Lower leg skin (tissue), 4 donors: ENCODE measurements at places on chromosomes 12 and 14.

- DNase-seq: no peak
These were observed 591.3 kb downstream of the LRFN5 start for GRCh38 chr14:42198010-42198409.

- DNase-seq: no peak
These were observed 406.6 kb upstream of the SYT1 start for GRCh38 chr12:78457938-78458337.

GRCh38 chr12:102806110-102806509 lies 110.9 kb downstream of the PAH start:
- DNase-seq: no peak

GRCh38 chr12:2149091-2149490 lies 96.3 kb downstream of the CACNA1C start:
- DNase-seq: no peak

DNA sequence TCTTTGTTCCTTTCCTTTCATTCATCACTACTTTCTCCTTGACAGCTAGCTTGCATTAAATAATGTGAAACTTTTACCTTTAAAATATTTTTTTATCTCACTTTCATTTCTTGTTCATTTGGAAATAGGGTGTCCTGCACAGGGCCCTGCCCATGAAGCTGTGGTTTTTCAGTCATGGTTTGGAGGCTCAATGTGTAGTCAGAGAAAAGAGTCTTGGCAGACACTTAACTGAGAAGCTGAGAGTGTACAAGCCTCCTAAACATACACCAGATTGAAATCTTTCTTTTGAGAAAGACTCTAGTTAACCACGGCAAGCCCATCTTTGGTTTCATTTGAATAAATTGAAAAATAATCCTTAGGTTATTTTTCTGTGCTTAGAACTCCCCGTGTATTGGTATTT lies 74.2 kb downstream of the KICS2 start:
- no peak for DNase-seq

- no peak for DNase-seq
These were observed 46.0 kb downstream of the MYO1H start for GRCh38 chr12:109393437-109394345.

- no peak for DNase-seq
These were observed 9.0 kb downstream of the PHETA1 start for GRCh38 chr12:111359914-111360276.

DNA sequence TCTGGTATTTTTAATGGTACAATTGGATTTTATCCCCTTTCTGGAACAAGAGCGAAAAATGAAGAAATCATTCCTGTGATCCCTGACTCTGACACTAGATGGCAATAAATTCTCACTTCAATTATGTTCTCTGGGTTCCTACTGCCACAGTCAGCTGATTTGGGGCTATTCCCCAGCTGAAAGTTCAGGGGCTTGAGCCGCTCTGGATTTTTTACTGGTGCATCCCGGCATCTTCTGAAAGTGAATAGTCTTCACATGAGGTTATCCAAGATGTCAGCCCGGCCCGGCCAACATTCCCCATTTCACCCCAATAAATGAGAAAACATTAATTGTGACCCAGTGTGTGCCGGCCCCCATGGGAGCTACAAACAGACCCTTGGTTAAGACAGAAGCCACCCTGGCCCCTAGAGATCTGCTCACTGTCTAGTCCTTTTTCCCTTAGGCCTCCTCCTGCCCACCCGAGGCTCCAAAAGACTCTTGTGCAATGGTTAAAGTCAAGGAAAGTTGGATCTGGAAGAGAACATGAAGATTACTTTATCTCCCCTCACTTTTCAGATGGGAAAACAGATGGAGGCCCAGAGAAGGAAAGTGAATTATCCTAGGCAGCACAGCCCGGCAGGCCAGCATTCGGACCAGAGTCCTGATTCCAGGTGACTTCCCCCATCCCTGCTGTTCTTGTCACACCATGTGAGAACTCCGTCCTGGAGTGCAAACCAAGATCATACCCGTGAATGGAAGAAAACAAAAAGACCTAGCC lies 20.8 kb downstream of the CKAP4 start:
- DNase-seq: no peak

DNA sequence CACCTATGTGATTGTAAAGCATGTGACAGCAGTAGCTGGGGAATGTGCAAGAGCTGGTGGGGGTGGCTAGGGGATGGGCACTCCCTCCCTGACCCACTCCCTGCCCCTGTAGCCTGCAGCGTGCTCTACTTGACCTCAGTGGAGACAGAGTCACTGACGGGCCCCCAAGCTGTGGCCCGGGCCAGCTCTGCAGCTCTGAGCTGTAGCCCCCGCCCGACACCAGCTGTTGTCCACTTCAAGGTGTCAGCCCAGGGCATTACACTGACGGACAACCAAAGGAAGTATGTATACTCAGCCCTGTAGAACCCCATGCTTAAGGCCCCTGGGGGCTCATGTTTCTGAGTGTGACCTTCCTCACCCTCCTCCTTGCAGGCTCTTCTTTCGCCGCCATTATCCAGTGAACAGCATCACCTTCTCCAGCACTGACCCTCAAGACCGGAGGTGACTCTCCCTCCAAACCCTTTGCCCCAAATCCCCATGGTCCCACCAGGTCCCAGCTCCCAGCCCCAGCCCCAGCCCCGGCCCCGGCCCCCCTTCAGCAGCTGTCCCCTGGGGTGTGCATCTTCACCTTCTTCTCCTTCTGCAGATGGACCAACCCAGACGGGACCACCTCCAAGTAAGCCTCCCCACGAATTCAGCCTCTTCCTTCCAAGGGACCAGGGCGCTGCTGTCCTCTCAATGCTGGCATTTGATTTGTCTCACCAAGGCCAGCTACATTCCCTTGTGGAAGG lies 13.3 kb downstream of the TNS2 start:
- DNase-seq: peak; percentile 72

GRCh38 chr12:7834701-7835100 lies 38.0 kb downstream of the SLC2A14 start:
- DNase-seq: no peak

GRCh38 chr12:114733919-114734318 lies 49.9 kb upstream of the TBX3 start:
- DNase-seq: no peak

DNA sequence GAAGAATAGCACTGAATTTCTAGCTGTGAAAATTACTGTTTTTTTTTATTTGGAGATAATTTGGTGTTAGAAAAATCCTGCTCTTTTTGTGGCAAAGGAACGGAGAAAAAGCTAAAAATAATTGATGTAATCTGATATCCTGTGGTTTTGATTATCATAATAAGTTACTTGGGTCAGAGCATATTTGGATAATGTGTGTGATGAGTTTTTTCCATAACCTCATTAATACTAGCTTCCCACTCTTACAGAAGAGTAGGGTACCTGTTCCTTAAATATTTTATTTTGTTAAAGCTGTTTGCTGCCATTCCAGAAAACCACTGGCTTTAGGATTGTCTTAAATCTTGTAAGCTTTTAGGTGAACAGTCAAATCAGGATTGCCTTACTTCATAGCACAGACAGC lies 4.7 kb downstream of the PSMC6 start:
- no peak for DNase-seq

DNA sequence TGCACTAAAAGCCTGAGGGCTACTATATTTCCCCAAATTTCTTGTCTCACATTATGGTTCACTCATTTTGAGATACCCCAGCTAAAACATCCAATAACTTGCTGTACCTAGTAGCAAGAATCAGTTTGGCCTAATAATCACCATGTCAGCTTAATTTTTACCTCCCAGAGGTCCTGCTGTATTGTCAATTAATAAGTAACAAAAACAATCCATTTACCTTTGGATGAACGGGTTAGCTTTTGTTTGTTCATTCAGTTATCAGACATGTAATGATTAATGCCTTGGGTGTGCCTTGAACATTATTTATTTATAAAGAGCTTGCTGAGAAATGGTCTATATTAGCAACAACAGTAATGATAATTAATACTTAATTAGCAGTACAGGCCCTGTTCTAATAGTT lies 57.0 kb downstream of the MON2 start:
- DNase-seq: no peak

- DNase-seq: no peak
These were observed 6.7 kb downstream of the CCDC88C start for GRCh38 chr14:91410771-91411536.

- DNase-seq: no peak
These were observed 382.8 kb downstream of the ADAMTS20 start for GRCh38 chr12:43169115-43169681.

DNA sequence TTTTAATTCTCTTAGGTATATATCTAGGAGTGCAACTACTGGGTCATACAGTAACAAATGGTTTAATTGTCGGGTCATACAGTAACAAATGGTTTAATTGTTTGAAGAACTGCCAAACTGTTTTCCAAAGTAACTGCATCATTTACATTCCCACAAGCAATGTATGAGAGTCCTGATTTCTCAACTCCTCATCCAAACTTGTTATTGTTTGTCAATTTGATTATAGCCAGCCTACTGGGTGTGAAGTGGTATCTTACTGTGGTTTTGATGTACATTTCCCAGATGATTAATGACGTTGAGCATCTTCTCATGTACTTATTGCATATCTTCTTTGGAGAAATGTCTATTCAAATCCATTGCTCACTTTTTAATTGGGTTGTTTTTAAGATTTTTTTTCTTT lies 67.6 kb upstream of the CFL2 start:
- DNase-seq: no peak

DNA sequence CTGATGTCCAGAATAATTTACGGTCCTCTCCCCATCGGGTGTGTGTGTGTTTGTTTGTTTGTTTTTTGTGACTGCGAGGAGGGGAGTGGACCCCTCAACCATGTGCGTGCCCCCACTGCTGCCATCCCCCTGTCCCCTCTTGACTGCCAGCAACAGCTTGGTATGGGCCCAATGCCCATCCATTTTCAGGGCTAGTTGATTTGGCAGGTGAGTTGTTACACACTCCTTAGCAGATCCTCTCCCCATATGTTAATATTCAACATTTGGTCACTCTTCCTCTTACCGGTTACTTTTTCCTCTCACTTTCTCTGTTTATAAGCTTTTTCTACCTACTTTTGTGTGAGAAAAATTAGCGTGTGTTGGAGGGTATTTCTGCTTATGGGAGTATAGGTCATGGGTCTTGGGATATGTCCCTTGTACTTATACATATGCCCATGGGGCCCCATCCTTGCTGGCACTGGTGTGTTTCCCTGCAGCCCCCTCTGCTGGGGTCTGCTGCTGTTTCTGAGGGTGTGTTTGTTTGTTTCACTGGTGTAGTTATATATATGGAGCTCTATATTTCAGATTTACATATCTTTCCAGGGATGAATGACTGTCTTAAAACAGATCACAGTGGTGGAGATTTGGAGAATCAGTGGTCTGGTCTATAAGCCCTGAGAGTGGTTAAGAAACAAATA lies 33.8 kb downstream of the ZFHX2 start:
- DNase-seq: no peak

- no peak for DNase-seq
These were observed 91.5 kb downstream of the ESR2 start for GRCh38 chr14:64202716-64203115.

DNA sequence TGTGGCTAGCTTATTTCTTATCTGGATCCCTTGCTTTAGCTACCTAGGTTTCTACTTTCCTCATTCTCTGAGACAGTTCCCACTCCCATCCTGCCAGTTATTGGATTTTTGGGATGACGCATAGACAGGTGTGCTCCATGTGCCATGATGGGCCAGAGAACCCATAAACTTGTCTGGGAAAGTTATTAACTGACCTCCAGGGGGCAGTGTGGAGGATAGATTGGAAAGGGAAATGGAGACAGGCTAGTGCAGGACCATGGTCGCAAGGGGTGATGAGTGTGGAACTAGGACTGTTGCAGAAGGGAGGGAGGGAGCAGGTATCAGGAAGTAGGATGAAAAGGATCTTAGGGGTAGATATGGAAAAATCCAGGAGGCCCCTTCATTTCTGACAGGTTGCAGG lies 80.3 kb downstream of the ESRRB start:
- DNase-seq: no peak

DNA sequence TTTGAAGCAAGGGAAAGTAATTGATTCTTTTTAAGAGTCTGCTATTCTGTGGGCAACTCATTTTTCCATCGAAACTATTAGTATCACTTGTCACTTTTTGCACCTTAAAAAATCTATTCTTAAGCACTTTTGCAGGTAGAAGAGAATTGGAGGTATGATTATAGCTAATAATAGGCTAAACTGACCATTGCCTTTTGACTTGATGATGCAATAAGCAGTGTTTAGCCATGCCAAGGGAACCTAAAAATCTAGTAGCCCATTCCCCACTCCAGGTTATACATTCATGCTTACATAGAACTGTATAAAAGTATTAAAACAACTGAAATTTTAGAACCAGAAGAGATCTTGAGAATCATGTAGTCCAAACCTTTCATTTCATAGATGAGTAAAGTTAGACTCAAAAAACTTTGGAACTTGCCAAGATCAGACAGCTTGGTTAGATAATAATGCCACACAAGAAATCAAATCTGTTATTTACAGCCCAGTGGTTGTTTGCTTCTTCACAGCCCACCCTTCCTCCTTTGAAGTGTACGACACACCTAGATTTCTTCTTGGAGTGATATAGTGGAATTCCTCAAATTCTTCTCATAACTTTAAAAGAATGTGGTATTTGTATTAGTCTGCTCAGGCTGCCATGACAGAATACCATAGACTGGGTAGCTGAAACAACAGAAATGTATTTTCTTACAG lies 21.7 kb upstream of the GARIN2 start:
- DNase-seq: no peak

DNA sequence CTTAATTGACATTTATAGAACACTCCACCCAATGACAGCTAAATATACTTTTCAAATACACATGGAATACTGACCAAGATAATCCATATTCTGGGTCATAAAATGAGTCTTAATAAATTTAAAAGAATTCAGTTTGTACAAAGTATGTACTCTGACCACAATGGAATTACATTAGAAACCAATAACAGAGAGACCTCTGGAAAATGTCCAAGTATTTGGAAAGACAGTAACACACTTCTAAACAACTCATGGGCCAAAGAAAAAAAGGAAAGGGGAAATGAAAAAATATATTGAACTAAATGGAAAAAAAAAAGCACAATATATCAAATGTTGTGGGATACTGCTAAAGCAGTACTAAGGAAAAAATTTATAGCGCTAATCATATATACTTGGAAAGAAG lies 52.0 kb downstream of the CRACR2A start:
- no peak for DNase-seq

DNA sequence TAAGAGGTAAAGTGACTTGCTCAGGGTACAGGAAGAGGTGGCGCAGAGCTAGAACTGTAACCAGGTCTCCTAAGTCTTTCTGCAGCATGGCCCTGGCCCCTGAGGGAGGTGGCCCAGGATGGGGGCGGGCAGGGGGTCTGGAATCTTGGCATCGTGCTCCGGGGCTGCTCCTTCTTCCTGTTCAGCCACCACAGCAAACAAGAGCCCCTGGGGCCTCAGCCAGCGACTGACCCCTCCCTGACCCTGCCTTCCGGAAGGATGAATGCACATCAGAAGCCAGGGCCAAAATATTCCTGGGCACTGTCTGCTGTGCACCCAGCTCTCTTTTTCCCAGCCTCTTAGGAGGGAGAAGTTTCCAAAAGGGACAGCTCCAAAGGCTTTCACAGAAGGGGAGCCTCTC lies 242.8 kb downstream of the DPF3 start:
- no peak for DNase-seq

GRCh38 chr12:57621497-57622292 lies 10.5 kb downstream of the ARHGEF25 start:
- no peak for DNase-seq

GRCh38 chr14:93538413-93538812 lies 107.7 kb downstream of the UNC79 start:
- no peak for DNase-seq
